Stimulated activated naive CD4-positive, alpha-beta T cell treated with Interleukin-2 at 50 U/mL for 16 hours (primary cell): ENCODE measurements at places on chromosomes 6 and 20.

DNA sequence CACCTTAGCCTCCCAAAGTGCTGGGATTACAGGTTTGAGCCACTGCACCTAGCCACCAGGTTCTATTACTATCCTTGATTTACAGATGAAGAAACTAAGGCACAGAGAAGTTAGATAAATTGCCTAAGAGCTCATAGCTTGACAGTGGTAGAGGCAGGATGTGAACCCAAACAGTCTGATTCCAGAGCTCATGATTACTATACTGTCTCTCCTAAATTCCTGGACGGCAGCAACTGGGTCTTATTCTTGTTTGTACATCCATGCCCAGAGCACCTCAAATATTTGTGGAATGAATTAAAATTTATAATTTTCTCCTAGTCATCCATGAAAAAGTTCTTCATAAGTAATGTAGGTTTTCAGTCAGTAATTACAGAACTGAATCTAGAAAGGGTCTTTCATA lies 15.1 kb downstream of the PDSS2 start:
- no peak for DNase-seq

DNA sequence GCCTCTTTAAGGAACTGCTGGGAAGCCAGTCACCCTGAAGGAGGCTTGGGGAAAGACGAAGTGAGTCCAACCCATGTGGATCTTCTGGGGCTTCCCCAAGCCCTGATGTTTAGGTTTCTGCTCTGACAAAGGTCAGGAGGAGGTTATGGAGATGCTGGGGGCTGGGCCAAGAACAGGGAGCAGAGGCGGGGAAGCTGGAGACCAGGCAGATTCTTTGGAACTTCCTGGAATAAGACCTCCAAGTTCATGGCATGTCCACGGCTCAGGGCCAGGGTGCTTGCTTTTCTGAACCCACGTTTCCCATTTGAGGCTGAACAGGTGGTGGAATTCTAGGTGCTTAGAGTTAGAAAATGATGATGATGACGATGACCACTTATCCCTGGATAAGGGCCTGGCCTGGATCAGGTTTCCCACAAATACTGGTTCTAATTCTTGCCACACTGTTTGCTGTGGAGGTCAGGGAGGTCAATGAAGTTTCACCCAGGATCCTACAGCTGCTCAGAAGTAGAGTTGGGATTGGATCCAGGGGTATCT lies 30.0 kb upstream of the TGM2 start:
- no peak for DNase-seq

- DNase-seq: no peak
Observed at GRCh38 chr20:50038169-50038568, 55.4 kb downstream of the SNAI1 start.

- no peak for DNase-seq
Observed at GRCh38 chr20:32496811-32497533, 88.2 kb downstream of the NOL4L start.

DNA sequence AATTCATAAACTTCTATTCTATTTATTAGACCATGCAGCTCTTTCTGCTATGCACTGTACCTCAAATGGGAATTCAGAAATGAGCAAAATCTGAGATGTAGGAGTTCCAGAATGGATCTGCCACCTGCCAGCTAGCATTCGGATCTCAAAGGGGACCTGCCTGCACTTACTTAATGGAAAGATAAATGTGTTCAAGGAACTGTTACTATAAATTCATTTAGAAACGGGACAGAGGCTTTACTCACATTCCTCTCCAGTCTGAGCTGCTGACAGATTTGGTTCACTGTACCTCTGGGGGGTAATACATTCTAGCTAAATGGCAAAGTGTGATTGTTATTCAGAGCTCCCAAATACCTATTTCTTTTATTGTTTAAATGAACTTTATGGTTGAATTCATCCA lies 384.1 kb downstream of the GRIK2 start:
- DNase-seq: no peak

GRCh38 chr6:21970569-21971300 lies 326.1 kb downstream of the PRL start:
- no peak for DNase-seq

- DNase-seq: no peak
Observed at GRCh38 chr20:56798634-56799033, 169.5 kb downstream of the TFAP2C start.

- no peak for DNase-seq
Observed at GRCh38 chr20:11181966-11182365, 508.2 kb upstream of the JAG1 start.

GRCh38 chr6:143806282-143807102 lies 36.6 kb upstream of the LTV1 start:
- peak; percentile 83 for DNase-seq

- no peak for DNase-seq
Observed at GRCh38 chr6:169898788-169899480, 147.5 kb downstream of the ERMARD start.

DNA sequence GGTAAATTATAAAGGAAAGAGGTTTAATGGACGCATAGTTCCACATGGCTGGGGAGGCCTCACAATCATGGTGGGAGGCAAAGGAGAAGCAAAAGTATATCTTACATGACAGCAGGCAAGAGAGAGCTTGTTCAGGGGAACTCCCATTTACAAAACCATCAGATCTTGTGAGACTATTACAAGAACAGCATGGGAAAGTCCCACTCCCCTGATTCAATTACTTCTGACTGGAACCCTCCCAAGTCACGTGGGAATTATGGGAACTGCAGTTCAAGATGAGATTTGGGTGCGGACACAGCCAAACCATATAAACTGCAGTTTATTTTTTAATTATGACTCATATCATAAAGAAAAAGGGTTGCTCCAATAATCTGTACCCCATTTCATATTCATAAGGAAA lies 22.3 kb upstream of the HLA-DQA2 start:
- DNase-seq: no peak

DNA sequence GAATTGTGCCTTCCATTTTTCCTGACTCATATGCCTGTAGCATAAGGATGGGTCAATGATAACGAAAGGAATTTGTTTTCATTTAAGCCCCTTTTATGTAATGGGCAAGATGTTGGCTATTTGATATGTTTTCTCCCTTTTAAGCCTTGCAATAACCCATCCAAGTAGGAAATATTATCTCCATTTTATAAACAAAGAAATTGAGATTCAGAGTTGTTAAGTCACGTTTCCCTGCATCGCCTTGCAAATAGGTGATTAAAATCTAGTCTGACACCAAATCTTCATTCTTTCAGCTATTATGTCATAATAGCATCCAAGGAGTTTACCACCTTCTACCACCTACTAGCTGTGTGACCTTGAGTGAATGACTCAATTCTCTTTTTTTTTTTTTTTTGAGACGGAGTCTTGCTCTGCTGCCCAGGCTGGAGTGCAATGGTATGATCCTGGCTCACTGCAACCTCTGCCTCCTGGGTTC lies 7.0 kb downstream of the HNF4A start:
- DNase-seq: no peak

DNA sequence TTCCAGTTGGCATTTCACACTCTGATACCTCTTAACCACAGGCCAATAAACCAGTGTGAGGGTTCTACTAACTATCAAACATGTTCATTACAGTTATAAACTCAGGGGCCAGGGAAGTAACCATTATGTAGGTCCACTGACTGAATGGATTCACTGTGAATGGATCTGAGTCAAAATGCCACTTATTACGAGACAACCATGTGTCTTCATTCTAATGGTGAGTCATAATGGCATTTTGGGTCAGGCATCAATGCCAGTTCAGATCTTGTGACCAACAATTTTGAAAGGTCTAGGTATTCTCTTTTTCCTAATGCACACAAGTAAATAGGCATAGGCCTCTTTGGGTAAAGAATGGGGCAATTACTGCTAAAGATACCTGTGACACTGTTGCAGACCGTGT lies 112.2 kb upstream of the HEY2 start:
- no peak for DNase-seq

DNA sequence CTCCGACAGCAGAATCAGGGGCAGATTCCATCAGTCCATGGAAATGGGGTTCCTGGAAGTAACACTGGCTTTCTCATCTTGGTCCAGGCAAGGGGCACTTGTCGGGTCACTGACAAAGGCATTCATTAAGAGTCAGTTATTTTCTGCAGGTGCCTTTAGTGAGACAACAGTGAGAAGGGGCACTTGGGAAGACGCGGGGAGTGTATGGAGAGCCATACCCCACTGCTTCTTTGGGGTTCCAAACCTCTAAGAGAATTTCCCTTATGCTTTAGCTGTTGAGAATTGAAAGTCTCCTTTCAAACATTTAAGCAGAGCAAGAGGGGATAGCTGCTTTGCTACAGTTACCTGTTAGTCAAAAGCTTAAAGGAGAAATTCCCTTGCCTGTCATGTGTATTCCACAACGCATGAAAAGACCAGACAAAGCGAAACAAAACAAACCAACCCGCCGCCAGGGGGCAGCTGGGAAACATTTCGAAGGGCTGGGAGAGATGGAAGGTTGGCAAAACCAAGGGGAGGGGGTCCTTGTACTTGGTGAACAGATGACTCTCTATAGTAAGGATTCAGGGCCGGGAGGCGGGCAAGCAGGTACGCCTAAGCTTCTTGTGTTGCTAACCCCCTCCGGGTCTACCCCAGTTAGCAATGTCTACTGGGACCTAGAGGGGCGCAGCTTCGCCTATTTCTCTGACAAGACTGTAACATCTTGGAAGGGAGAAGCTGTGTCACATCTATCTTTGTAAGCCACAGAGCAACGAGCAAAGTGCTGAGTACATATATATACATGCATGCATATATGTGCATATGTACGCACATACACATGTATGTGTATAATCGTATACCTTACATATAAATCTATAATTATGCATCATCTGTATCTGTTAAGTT lies 474.9 kb upstream of the AGPAT4 start:
- no peak for DNase-seq

DNA sequence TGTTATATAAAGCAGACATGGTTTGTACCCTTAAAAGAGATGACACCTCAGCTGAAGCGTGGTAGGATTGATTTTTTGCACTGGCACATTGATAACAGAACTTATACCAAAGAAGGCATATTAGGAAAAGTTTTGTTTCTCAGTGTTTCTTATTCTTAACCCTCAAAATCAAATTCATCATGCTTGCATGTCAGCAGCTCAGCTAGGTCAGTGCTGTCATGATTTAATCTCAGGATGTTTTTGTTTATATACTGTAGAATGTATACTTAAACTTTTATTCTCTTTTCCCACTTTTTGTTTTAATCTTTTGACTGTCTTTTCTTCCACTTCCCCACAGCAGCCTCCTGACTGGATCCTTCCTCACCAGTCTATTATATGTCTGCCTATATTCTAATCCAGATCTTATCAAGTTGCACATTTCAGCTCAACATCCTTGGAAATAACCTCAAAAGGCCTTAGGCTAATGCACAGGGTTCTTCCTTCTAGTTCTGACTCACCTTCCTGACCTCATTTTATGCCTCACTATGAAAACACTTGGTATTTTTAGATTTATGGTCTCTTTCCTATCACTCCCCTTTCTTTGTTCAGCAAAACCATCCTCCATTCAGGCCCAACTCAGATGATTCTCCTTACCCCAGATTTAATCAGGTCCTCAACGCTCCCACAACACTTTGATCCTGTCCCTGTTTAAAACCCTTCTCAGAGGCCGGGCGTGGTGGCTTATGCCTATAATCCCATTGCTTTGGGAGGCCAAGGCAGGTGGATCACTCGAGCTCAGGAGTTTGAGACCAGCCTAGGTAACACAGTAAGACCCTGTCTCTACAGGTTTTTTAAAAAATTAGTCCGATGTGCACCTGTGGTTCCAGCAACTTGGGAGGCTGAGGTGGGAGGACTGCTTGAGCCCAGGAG lies 7.2 kb downstream of the HEBP2 start:
- DNase-seq: no peak

DNA sequence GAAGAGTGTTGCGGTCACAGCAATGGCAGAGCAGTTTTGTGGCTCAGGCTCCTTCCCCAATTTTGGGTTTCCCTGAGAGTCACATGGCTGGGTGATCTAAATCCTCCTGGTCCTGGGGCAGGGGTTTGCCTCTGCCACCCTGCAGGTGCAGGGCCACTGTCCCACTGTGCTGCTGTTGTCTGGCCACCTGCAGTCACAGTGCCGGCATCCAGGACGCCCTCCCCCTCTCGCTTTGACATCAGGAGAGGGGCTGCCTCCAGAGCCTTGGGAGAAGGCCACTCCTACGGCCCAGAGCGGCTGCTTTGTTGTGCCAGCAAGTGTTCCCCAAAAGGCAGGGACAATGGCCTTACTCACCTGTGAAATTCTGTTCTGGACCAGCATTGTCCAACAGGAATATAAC lies 449.0 kb downstream of the QKI start:
- no peak for DNase-seq

DNA sequence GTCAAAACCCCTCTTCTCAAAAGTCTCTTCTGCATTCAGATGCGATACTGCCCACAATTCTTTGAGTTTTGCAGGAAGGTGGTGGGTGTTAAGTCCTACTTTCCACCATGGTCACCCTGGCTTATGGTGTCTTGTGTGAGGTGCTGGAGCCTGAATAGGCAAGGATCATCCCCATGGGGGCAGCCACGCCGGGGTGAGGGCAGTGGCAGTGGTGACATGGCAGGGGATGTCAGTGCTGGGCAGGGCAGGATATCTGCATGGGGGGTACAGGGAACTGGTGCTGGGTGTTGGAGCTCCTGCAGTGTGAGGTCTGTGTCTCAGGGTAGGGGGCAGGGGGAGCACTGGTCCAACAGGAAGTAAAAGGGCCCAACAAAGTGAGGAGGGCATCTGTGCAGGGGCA lies 2.3 kb downstream of the MAS1 start:
- DNase-seq: no peak

DNA sequence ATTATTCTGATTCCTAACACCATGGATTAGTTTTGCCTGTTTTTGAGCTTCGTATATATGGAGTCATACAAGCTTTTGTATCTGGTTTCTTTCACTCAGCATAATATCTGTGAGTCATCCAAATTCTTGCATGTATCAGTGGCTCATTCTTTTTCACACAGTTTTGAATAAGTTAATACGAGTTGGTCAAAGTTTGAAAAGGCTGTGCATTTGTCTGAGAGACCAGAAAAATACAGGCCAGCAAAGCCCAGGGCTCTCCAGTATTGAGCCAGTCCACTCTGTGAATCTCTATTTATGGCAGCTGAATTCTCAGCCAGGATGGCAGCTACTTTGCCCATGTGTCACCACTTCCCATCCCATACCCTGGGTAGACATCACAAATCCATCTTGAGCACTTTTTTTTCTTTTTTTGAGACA lies 7.2 kb upstream of the CHMP4B start:
- DNase-seq: no peak

DNA sequence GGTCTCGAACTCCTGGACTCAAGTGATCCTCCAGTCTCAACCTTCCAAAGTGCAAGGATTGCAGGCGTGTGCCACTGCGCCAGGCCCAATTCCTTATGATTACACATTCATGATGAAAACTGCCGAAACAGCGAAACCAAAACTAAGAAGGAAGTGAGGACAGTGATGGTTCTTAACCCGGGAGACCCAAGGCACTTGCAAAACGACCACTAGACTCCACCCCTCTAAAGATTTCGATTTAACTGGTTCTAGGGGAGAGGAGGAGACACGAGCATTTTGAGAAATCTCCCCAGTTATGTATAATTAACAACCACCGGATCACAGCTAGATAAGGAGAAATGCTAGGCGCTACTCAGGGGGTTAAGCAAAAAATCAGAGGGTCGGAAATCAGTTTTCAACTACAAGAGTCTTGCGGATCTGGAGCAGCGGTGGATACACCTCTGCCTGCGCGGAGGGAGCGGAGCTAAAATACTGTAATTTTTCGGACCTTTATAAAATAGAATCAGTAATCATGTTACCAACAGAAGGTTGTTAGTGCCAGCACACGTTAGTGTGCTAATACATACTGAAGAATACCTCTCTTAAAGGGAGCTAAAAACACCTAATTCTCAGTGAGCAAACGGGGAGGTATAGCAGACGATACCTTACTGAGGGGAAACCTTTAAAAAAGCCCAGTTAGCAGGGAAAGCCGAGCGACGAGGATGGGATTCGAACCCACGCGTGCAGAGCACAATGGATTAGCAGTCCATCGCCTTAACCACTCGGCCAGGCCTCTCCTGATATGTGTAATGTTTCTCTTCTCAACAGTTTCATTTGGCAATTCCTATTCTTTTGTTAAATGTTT lies 60.0 kb upstream of the BTN3A2 start:
- peak; percentile 68 for DNase-seq
